NCI-H460 (cell line): ENCODE measurements at places on chromosomes 6 and 20.

DNA sequence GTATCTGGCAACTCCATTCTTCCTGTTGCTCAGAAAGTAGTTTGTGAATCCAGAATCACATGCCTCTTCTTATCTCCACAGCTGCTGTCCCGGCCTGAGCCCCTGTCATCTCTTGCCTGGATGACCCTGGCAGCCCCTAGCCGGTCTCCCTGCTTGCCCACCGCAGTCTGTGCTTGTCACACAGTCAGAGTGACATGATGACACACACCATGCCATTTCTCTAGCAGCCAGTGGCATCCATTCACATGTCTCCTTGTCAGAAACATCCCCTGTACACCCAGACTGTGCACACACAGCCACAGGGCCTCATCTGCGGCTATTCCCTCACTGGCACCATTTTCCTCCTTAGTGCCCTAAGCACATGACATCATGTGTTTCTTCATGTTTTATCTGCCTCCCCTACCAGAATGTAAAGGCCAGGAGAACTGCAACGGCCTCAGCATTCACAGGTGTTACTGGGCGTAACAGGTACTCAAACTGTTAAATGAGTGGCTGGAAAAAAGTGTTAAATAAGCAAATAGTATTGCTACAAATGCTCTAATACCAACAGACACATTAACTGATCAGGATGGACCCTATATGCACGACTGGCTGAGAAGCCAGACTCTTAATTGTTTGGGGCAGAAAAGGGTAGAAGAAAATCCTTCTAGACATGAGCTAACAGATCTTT, 9.6 kb downstream of the ABHD12 start:
- DNase-seq = no peak

DNA sequence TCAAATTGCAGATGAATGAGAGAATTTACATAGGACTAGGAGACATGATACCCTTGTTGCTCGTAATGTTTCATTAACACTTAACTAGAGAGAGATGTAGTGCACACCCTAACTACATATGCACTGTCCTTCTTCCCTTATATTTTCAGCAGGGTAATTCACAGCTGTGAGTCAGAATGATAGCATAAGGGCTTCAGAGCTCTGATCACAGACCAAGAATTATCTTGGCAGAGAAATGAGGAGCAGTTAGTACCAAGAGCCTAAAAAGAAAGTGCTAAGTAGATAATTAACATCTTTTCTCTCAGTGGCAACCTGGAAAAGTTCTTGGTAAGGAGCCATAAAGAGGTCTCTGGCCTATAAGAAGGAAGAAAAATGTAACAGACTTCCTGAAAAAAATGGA, 35.8 kb downstream of the GRIK2 start:
- no peak for DNase-seq

DNA sequence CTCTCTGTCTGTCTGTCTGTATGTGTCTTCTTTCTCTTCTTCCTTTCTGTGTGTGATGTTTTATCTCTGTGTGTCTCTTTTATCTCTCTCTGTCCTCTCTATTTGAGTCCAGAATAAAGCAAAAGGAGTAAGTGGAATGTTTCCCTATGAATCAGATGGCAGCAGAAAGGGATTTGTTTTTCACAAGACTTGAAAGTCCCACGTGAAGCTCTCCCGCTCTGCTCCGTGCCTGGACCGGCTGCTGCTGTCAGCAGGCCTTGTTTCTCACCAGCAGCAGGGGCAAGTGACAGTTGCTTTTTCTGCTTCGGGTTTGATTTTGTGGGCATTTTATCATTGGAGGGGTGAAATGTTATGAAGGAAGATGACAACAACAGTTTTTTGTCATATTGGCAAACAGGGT, 212.7 kb downstream of the PACRG start:
- no peak for DNase-seq

- peak; percentile 46 for DNase-seq
These were observed 193.0 kb upstream of the ZNF217 start for GRCh38 chr20:53786445-53787267.

DNA sequence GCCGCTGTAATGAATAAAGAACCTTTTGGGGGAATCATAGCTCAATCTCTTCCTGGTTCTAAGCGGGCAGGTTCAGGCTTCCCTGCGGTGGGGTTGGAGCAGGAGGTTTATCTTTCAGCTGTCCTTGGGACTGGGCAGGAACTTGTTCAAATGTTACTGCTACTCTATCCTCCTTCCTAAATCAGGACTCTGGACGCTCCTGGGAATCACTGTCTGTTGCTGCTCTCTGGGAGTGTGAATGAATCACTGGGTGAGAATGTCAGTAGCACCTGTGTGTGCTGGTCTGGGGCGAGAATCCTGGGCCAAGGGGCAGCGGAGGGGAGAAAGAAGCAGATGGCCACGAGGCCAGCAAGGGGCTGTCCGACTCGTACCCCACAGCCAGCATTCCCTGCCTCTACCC, 65.4 kb upstream of the ZNFX1 start:
- no peak for DNase-seq

DNA sequence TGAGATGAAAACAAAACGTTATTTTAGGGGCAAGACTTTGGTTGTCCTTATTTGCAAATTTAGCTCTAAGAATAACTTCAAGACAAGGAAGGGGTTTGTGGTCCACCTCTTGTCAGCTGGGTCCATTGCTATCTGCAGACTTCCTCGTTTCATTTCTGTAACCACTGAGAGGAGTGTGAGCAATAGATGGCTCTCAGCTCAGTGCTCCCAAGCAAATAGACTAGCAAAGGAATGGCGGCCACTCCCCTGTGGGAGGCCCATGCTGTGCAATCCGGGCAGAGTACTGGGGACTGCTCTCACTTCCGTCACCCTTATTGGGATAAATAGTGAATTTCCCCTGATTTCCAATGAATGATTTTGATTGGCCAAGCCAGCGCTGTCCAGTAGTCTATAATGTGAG, 176.6 kb downstream of the ZDHHC14 start:
- no peak for DNase-seq

- DNase-seq = no peak
These were observed 8.4 kb downstream of the ENTPD6 start for GRCh38 chr20:25203871-25204320.

GRCh38 chr20:38073307-38074071, 39.9 kb downstream of the RPRD1B start:
- peak; percentile 28 for DNase-seq

DNA sequence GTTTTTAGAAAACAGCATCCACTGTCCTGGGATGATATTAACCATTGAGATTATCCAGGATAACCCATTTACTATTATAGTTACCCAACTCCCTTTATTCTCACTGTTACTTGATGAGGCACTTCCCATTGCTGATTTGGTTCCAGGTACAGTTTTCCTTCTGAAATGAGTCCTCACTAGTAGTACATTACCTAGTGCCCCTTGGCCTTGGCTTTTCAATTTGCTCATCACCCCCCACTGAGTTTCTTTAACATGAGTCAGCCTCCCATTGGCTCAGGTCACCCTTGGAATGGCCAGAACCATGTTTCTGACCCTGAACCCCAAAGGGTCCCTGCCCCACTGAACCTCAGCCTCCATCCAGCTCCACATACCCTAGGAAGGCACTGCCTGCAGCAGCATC, 28.4 kb downstream of the MDGA1 start:
- DNase-seq = no peak

DNA sequence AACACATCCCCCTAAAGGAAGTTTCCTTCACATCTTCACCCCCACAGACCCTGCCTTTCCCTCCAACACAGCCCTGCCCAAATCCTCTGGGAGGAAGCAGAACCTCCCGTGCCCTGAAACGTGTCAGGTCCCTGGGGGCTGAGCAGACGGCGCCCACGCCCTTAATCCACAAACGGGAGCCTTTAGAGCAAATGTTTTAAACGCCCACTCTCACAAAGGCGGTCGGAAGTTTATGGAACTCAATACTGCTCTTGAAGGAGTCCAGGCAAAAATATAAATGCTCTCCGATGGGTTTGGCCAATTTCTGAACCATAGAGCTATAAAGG, 237.1 kb upstream of the AFDN start:
- no peak for DNase-seq

- no peak for DNase-seq
These were observed 41.8 kb upstream of the APCDD1L start for GRCh38 chr20:58556961-58557360.

DNA sequence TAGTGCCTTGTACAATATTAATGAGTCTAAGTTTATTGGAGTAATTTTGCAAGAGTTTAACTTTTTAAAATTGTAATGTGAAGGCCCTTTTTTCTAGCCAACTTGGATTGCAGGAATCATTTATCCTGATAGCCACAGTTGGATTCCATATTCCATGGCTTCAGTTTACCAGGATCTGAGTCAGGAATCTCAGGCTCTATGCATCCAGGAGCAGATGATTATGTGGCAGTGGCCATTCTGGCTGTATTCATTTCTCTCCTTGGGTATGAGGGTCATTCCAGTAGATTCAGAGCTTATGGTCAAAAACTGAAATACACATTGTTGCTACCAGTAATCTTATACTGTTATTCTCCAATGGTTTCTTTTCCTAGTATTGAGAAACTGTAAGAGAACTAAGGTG, 2.9 kb downstream of the AIG1 start:
- DNase-seq = no peak

- peak; percentile 67 for DNase-seq
These were observed 9.5 kb downstream of the C20orf202 start for GRCh38 chr20:1212607-1213396.

DNA sequence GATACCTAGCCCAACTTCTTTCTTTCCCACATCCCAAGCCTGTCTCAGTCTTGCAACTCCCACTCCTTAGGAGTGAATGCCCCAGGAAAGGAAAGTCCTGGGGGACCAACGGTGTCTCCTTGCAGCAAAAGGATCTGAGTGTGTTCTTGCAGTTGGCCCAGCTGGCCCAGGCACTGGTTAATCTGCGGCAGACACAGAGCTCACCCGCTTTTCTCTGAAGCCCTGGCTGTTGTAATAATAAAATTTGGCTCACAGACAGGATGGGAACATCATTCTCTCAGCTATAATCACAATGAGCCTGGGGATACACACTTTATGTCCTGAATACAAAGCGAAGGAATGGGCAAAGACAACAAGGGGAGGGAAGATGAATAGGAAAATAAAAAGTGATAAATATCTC, 287.0 kb upstream of the PRND start:
- DNase-seq = no peak

DNA sequence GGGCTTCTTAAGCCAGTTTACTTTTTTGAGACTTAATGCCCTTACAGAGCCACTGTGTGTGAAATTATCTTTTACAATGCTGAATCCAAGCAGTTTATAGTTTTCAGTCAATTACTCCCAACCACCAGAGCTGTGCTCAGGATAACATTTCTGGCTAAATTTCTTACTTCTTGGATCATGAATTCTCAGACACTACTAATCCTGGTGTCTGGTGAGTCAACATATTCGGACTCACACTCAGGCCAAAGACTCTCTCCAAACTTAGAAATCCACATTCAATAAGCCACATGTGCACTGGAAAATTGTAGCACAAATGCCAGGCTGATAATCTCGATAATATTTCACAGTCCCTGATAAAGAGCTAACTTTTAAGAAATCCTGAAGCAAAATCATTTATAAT, 49.0 kb downstream of the PTPRT start:
- DNase-seq = no peak

GRCh38 chr6:137094411-137095008, 49.7 kb upstream of the IL20RA start:
- peak; percentile 55 for DNase-seq

DNA sequence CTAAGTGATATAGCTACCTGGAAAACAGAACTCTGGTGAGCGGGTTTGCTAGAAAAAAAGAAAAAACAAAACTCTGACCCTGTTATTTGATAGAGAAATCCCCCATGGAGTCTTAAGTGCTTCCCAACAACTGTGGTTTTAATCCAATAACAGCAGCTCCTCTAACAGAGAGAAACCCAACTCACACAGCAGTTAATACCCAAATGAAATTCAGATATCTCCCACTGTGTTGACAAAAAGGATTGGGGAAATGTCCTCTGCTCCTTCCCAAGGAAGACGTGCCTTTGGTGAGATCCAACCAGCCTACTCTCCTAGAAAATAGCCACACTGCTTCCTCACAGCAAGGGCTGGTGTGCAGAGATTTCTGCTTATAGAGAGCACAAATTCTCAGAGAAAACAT, 200.4 kb upstream of the FBXL4 start:
- DNase-seq = no peak

DNA sequence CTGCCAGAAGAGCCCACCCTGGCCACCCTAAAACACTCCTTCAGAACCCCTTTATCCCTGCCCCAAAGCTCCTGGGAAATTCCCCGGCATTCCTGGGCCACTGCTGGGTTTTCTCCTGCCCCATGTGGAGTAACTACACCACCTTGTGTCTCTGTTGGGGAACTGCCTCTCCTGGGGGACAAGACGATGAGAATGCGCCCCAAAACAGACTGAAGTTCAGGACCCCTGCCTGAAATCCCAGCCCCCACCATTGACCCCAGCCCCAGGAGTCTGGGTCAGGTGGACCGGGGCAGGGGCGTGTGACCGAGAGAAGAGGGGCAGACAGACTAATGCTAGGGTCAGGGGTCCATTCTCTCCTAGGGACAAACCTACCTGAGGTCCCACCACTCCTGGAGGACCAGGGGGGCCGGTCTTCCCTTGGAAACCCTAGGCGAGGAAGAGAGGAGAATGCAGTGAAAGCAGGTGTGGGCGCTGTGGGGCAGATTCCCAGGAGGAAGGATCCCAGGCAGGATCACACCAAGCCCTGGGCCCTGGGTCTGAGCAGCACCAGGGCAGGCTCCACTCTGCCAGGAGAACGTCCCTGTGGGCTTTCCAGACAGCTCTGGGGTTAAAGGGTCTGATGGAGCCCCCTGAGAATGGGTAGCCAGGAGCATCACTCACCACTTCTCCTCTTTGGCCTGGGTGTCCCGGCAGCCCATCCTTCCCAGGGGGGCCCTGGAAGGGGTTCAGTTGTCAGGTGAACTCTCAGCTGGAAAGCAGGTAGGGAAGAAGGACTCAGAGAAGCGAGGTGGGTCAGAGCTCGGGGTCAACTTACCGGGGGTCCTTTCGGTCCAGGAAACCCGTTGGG, 19.4 kb downstream of the COL11A2 start:
- no peak for DNase-seq

DNA sequence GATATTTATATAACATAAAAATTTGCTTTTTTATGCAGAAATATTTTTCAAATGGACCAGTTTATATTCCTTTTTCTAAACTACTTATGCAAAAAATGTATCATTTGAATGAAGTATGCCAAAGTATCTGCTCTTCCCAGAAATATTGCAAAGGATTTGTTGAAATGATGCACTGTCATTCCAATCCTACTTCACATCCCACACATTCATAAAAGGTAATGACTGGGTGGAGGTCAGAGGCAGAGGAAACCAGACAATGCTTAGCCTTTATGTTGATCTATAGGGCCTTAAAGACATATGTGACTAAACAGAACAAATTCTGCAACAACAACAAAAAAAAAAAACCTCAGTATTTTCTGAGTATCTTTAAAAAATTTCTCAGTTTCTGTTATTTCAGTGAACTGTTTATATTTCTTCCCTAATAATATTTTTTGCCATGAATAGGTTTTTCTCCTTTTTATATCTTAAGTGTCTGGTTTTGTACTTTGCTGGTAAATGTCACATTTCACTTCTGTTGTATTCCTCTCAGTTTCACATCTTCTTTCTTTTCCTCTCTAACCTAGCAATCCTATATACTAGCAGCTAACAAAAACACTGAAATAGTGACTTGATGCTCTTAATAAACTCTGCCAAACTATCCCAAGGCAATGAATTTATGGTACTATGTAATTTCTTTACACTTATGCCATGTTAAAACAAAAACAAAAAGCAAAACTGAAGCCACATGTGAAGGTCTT, 374.1 kb downstream of the BCKDHB start:
- DNase-seq = no peak

GRCh38 chr20:35101620-35102019, 9.0 kb upstream of the TRPC4AP start:
- no peak for DNase-seq

GRCh38 chr6:145206247-145206907, 528.9 kb downstream of the EPM2A start:
- DNase-seq = no peak
